ENCODE measurements at places on chromosomes 7 and 10.

DNA sequence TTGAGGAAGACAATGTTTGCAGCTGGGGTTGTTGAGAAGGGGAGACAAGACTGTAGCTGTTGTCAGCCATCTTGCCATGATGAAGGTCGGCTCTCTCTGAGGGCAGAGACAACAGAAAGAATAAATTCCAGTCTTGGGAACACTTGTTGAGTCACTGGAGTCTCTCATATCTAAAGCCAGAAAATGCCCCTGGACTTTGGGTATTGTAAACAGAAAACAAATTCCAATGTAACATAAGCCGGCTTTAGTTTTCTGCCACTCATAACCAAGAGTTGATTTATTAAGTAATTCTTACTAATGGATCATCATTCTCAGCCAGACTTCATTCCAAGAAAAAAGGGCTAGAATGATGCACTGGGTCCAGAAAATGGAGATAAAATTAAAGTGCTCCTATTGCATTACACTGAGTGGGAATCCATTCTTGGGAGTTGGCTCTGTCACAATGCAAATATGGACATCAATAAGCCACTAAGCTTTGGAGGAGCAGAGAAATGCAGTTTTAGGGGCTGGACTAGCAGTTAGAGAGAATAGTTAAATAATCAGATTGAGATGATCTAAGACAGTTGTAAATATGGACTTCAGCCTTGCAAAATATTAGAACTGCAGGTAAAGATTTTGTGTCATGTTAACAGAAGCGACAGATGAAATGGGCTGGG is 78.9 kb downstream of the ADAM12 start:
- no peak for DNase-seq

- DNase-seq = peak; percentile 21
Measured at GRCh38 chr7:144656965-144657517, 178.8 kb downstream of the TPK1 start.

- DNase-seq = no peak
Measured at GRCh38 chr7:140484951-140485499, 5.7 kb upstream of the MKRN1 start.

DNA sequence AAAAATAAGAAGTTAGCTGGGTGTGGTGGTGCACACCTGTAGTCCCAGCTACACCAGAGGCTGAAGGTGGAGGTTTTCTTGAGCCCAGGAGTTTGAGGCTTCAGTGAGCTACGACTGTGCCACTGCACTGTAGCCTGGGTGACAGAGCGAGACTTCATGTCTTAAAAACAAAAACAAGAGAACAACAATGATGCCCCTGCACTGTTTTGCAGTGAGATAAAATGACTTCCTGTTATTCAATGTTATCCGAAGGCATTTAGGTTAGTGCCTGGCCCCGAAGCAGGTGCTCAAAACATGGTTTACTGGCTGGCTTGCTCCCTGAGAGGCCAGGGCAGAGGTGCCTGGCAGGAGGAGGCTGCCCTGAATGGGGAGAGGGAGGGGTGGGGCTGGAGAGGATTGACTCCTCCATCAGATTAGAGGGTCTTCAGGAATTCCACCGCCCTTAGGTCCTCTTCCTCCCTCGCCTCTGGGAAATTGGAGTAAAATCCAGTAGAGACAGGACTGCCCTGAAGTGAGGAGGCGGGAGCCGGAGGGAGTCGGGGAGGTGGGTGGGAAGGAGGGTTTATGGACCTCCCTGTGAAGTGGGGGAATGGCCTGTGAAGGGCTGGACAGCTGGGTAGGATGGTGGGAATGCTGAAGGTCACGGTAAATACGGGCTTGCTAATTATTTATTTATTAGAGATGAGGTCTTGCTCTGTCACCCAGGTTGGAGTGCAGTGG is 6.8 kb upstream of the CLDN4 start:
- no peak for DNase-seq

DNA sequence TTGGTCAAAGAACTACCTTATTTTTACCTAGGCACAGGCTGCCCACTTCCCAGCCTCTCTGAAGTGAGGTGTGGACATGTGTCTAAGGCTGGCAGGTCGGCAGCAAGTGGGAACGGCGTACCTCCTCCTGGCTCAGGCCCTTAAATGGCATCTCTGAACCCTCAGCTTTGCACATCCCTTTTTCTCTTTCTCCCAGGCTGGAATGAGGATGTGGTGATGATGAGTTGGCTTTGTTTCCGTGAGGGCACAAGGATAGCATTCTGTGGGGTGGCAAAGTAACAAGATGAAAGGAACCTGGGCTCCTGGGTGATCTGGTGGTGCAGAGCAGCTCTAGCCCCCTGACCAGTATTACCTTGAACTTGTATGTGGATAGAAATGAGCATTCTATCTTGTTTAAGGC is 196.8 kb downstream of the REEP3 start:
- peak; percentile 69 for DNase-seq

DNA sequence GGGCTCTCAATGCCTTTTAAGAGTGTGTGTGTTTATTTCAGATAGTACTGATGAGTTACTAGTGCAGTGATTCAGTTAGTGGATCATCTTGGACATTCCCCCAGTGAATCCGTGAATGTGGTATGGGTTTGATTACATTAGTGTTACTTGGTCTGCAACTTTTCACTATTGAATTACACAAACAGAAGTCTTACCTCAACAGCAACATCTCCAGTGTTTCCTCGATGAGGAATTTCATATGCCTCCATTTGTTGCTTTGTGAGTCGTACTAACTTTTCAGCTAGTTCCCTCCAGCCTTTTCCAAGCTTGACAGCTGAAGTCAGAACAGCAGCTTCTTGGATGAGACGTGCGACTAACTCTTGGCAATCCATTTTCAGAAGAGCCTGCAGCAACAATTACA is 63.2 kb downstream of the MACC1 start:
- no peak for DNase-seq

DNA sequence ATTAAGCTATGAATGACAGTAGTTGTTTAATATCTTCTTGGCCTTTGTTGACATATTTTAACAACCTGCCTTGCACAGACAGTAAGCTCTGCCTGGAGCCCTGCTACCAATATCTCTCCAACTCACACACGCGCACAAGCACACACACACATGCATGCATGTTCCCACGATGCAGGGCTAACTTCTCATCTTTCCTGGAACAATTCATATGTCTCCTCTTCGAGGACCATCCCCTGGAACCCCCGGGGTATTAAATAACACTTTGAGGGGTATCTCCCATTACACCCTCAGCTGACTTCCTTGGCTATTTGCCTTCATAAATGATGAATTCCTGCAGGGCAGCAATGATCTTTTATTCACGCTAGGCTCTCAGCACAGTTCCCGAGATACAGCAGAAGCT is 258.0 kb downstream of the TRIL start:
- no peak for DNase-seq

GRCh38 chr7:151174246-151175046 is 7.0 kb upstream of the GBX1 start:
- DNase-seq = peak; percentile 11

GRCh38 chr10:72126184-72126871 is 38.0 kb upstream of the SPOCK2 start:
- DNase-seq = peak; percentile 41

DNA sequence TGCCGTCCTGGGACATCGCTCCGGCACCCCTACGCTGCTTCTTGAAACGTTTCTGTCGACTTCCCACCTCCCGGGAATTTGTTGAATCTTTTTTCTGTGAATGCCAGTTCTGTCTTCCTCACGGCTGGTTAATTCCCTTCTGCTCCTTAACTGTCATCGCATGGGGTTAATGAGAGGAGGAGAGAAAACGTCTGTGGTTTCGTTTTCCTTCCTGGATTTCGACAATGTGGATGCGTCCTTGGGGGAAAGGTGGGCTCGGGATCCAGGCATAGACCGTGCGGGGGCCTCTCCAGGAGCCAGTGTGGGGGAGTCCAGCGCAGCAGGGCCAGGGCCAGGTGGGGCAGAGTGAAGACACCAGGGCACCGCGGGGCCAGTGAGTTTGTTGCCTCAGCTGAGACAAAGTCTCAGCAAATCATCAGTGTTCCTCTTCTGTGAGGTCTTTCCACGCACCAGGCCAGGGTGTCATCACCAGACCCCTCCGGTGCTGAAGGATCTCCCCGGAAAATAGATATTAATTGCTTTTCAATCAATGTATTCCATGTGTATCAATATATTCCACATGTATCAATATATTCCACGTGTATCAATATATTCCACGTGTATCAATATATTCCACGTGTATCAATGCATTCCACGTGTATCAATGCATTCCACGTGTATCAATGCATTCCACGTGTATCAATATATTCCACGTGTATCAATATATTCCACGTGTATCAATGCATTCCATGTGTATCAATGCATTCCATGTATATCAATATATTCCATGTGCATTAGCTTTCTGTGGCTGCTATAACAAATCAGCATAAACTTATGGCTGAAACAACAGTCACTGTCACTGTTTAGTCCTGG is 33.7 kb upstream of the CFAP46 start:
- no peak for DNase-seq

DNA sequence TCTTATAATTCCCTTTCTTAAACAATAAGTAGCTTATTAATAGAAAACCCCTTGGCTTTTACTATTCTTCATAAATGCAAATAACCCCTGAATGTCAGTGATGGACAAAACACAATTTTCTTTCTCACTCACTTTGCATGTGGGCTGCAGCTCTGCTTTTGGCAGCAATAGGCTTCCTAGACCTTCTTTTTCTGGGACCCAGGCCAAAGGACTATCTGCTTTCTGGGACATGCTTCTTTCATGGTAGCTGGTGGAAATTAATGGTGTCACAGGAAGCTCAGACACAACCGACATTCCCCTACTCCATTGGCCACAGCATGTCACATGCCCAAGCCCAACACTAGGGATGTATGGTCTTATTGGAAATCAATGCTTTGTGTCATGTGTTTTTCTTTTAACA is 134.3 kb upstream of the MDFIC start:
- no peak for DNase-seq

DNA sequence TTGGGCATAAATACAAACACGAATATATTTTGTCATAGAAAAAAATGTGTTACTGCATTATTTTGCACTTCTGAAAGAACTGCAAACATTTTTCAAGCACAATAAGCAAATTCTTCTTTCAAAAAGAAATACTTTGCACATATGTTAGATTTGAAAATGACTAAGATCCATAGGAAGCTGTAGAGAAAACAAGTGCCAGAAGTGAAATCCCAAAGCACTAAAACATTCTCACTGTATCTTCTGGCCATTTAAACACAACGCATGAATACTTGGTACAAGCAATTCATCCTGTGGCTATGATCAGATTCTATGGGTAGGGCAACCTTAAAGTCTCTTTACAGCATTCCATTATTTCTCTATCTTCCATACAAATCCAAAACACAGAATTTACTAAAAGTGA is 225.4 kb upstream of the IMMP2L start:
- DNase-seq = no peak

DNA sequence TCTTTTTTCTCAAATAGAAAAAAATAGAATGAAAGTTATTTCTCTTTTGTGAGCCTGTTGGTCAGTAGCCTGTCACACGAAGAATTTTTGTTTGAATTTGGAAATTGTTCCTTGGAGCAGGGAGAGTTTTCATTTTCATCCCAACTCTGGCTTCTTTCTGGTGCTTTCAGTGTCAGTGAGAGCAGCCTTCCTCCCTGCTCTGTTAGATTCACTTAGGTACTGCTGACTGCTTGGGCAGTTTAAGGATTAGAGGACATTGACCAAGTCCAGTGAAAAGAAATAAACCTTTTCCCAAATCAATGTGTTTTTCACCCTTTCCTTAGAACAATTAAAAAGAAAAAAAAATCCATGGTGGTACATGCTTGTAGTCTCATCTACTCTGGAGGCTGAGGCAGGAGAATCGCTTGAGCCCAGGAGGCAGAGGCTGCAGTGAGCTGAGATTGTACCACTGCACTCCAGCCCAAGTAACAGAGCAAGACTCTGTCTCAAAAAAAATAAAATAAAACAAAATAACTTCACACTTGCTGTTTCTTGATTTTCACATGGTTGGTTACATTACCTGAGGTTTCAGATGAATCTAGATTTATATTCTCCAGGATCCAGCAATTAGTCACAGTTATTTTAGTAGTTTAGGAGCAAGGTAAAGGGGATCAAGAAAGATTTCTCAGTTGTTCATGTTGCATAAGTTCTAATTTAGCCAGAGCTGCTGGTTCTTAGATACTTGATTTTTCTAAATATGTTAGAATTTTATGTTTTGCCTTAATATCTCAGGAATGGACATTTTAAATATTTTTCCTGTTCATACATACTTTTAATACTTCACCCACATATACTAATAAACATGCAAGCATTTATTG is 63.1 kb downstream of the ZNRF2 start:
- DNase-seq = no peak

DNA sequence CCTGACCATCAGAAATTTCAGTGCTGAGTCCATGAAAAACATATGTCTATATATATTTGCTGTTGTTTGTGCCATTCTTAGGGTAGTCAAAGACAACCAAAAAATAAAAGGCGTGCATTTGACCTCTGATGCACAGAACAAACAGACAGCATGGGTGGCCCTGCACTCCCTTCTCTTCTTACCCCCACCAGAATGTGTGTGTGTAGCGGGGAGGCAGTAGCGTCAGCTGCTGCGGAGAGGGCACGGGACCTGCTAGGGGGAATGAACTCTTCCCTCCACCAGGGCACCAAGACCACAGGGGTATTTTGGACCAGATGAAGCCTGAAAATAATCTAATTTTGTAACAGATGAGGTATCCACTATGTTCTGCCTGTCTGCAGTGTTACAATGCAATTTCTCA is 277.7 kb upstream of the ZNF32 start:
- DNase-seq = no peak

DNA sequence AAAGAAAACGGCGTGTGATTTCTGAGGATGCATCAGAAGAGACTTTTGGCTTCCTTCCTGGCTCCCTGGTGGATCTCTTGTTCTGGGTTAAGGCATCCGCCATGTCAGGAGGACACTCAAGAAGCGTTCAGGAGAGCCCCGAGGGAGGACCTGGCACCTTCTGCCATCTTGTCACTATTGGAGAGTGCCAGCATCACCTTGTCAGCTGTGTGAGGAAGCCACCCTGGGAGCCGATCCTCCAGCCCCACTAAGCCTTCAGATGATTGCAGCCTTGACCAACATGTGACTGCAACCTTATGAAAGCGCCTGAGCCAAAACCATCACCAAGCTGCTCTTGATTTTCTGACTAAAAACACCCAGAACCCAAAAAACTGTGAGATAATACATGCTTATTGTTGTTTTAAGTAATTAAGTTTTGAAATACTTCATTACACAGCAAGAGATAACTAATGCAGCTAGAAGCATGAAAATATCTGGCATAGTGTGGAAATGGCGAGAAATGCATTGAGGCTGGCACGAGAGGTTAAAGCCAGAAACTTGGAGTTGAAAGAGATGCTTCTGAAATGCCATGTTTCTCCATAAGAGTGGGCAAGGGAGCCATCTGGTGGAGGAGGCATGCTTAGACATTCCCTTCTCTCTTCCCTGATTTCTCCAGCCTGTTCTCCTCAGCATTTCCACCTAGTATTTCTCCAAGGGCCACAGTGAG is 5.4 kb upstream of the ZFYVE27 start:
- DNase-seq = peak; percentile 88

DNA sequence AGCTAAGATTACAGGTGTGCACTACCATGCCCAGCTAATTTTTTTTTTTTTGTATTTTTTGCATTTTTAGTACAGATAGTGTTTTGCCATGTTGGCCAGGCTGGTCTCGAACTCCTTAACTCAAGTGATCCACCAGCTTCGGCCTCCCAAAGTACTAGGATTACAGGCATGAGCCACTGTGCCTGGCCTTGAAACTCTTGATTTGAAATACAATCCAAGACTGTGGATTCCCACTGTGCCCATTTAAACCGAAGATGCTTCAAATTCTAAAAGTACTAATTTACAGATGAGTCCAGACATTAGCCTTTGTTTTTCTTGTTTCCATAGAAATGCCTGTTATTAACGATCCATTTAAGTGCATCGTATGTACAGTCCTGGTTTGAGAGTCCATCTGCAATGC is 130.9 kb downstream of the CACNA2D1 start:
- DNase-seq = no peak

Measured in suppressor macrophage (primary cell).